ENCODE measurements at places on chromosomes 11 and 22.

GRCh38 chr11:3197878-3198528 is 20.6 kb downstream of the MRGPRG start:
- no peak overlapping the region for H3K4me3 ChIP-seq
- no peak overlapping the region for H3K27ac ChIP-seq
- H3K4me1 ChIP-seq, result peaks cover 2% of the 10 kb centered on the region

DNA sequence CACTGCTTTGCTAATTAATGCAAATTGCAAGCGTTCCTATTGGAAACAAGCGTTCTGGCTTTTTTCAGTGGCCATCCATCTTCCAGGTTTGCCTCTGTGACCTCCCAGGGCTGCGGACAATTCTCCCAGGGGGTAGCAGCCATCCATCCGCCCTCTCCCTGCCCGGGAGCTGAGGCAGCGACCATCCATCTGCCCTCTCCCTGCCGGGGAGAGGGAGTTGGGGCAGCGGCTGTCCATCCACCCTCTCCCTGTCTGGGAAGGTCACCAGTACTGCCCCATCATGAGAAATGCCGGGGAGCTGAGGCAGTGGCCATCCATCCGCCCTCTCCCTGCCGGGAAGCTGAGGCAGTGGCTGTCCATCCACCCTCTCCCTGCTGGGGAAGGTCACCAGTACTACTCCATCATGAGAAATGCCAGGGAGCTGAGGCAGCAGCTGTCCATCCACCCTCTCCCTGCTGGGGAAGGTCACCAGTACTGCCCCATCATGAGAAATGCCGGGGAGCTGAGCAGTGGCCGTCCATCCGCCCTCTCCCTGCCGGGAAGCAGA is 394.7 kb downstream of the BRD1 start:
- H3K4me1 ChIP-seq, result no peaks in the 10 kb centered on the region
- H3K27me3 ChIP-seq, result no peaks in the 10 kb centered on the region

- no peaks in the 10 kb centered on the region for H3K36me3 ChIP-seq
- no peaks in the 10 kb centered on the region for H3K27me3 ChIP-seq
- no peak overlapping the region for H3K27ac ChIP-seq
- peaks cover 39% of the 10 kb centered on the region for H3K4me1 ChIP-seq
- DNase-seq, result no peak
These were observed 73.1 kb upstream of the CTSC start for GRCh38 chr11:88410656-88411055.

DNA sequence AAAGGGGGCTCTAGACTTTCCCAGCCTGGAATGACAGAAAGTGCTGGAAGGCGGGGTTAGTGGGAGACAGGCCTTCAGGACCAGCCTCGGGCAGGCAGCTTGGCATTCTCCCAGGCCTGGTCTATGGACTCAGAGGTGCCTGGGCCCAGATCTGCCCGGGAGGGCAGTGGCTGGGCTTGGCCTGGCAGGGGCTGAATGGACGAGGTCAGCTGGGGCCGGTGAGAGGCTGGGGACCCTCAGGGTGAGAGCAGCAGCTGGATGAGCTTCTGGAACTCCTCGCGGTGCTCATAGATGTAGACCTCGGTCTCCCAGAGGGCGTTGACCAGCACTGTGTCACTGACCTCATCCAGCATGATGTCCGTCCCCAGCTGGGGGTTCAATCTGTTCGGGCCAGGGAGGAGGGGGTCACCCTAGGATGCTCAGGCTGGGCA is 1.5 kb upstream of the BAIAP2L2 start:
- no peak overlapping the region for H3K4me3 ChIP-seq
- no peak overlapping the region for H3K27ac ChIP-seq
- H3K36me3 ChIP-seq, result peaks cover 12% of the 10 kb centered on the region
- H3K27me3 ChIP-seq, result no peaks in the 10 kb centered on the region

DNA sequence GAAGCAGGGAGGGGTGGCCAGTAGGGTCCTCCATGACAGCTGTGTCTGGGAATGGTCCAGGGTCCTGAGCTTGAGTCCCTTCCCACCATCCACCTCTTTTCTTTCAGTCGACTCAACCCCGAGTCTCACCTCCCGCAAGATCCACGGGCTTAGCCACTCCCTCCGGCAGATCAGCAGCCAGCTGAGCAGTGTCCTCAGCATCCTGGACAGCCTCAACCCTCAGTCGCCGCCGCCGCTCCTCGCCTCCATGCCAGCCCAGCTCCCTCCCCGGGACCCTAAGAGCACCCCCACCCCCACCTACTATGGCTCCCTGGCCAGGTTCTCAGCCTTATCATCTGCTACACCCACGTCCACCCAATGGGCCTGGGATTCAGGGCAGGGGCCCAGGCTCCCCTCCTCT is 81.9 kb downstream of the CEP164 start:
- DNase-seq, result peak; percentile 8
- H3K4me1 ChIP-seq, result no peaks in the 10 kb centered on the region
- H3K36me3 ChIP-seq, result peaks cover 75% of the 10 kb centered on the region
- H3K4me3 ChIP-seq, result no peak overlapping the region
- no peaks in the 10 kb centered on the region for H3K27me3 ChIP-seq
- H3K27ac ChIP-seq, result no peak overlapping the region

DNA sequence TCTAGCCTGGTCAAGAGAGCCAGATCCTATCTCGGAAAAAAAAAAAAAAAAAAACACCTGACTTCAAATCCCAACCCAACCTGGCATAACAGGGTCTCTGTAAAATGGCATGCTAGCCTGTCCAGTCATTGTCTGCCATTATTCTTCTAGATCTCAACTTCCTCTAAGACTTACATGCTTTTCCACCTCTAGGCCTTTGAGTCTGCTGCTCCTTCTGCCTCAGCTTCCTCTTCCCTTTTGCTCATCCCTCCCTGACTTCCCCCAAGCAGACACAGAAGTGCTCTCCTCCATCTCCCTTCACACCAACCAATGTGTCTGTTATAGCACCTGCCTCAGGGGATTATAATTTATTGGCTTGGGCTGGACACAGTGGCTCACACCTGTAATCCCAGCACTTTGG is 7.8 kb downstream of the STK33 start:
- peaks cover 40% of the 10 kb centered on the region for H3K27me3 ChIP-seq
- H3K36me3 ChIP-seq, result no peaks in the 10 kb centered on the region
- no peak overlapping the region for H3K27ac ChIP-seq
- H3K4me1 ChIP-seq, result no peaks in the 10 kb centered on the region
- DNase-seq, result no peak
